ENCODE measurements at places on chromosomes 11 and 22. TPM values are rescaled to one million over a fixed set of nuclear protein-coding genes. Genes with fewer than 3 reads are reported as not detected.

The LRRC32 gene
- total RNA-seq, result 2.4 TPM

The MMP27 gene
- not detected for total RNA-seq

The LRRC55 gene
- total RNA-seq, result not detected

The SLC22A25 gene
- total RNA-seq, result not detected

The PATE2 gene
- total RNA-seq, result not detected

The RIMBP3C gene
- total RNA-seq, result 0.13 TPM

The SVIP gene
- total RNA-seq, result 4.6 TPM

The UBE2L6 gene
- 11.9 TPM for total RNA-seq

The TREH gene
- total RNA-seq, result not detected

The NELL1 gene
- not detected for total RNA-seq

The MOGAT2 gene
- not detected for total RNA-seq

The ROBO4 gene
- 0.76 TPM for total RNA-seq

The FIBIN gene
- 0.65 TPM for total RNA-seq

The SLC17A6 gene
- total RNA-seq, result not detected

The CRYBA4 gene
- total RNA-seq, result not detected

The PHETA2 gene
- 14.3 TPM for total RNA-seq

The SCGB1C1 gene
- not detected for total RNA-seq

The RTL10 gene
- 23.8 TPM for total RNA-seq

The BATF2 gene
- 0.65 TPM for total RNA-seq

The DSCAML1 gene
- total RNA-seq, result 9.0 TPM

The C11orf54 gene
- total RNA-seq, result 18.5 TPM

The OR8G5 gene
- not detected for total RNA-seq

The SNX32 gene
- not detected for total RNA-seq

The GGT5 gene
- total RNA-seq, result 7.2 TPM

The OR5P2 gene
- total RNA-seq, result not detected

The OR5B17 gene
- not detected for total RNA-seq

The HEPHL1 gene
- not detected for total RNA-seq

The GGT1 gene
- 5.2 TPM for total RNA-seq

The KMT5B gene
- total RNA-seq, result 10.8 TPM

The HTR3A gene
- not detected for total RNA-seq

The SCARF2 gene
- 38.8 TPM for total RNA-seq

The FOLR3 gene
- total RNA-seq, result not detected

The CARD10 gene
- 51.3 TPM for total RNA-seq

The SLC22A6 gene
- total RNA-seq, result not detected

The MTCH2 gene
- 61.1 TPM for total RNA-seq

The NEAT1 gene
- 16.5 TPM for total RNA-seq

The GRK3 gene
- total RNA-seq, result 0.76 TPM

The DRICH1 gene
- not detected for total RNA-seq

The ABTB2 gene
- total RNA-seq, result 5.1 TPM

The SLC15A3 gene
- 1.9 TPM for total RNA-seq

The CD3E gene
- not detected for total RNA-seq

The MUC6 gene
- not detected for total RNA-seq

The OR6T1 gene
- total RNA-seq, result not detected

The SPI1 gene
- not detected for total RNA-seq

The STX3 gene
- 48.4 TPM for total RNA-seq

The MUC5AC gene
- not detected for total RNA-seq

The ALG9 gene
- 23.7 TPM for total RNA-seq

The FCHSD2 gene
- 6.7 TPM for total RNA-seq

The OR5B21 gene
- not detected for total RNA-seq

The IL10RA gene
- total RNA-seq, result not detected

The ASCL2 gene
- not detected for total RNA-seq

The CECR2 gene
- 0.98 TPM for total RNA-seq

The KRTAP5-11 gene
- total RNA-seq, result not detected

The MYO18B gene
- not detected for total RNA-seq

The TUB gene
- 3.7 TPM for total RNA-seq

The OR5B3 gene
- total RNA-seq, result not detected

The RAB38 gene
- total RNA-seq, result 10.9 TPM

The TSGA10IP gene
- total RNA-seq, result not detected

All from mesangial cell (primary cell).